ENCODE measurements at places on chromosomes 4 and X.

- no peak for DNase-seq
Measured at GRCh38 chr4:19164334-19164733, 1087.4 kb upstream of the SLIT2 start.

DNA sequence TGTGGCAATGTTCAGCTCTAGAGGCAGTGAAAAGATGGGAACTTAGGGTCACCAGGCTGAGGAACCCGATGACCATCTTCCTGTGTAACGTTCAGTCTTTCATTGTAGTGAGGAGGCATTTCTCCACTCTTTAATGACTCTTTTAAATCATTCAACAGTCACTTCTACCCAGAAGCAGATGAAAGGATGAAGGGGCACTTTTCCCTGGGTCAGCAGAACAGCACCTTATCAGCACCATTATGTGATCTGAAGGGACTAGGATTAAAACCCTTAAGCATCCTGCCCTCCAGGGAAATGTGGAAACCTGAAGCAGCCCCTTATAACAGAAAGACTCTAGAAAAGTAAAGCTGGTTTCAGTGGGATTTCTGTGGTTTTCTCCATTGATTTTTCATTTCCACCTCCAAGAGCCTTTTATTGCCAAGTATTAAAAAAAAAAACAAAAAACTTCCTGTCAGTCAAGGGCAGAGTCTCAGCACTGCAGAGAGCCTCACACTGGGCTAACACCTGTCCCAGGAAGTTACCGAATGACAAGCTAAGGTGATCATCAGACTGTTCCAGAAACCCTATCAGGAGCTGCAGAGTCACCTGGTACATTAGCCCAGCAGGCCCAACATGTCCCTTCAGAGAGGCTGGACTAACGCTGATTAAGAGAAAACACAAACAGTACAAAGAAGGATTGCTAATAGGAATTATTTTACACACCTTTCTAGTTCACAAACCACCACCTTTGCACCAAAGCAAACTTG, 185.9 kb downstream of the SHROOM3 start:
- DNase-seq, result no peak

GRCh38 chrX:133305348-133305747, 87.2 kb upstream of the TFDP3 start:
- no peak for DNase-seq

DNA sequence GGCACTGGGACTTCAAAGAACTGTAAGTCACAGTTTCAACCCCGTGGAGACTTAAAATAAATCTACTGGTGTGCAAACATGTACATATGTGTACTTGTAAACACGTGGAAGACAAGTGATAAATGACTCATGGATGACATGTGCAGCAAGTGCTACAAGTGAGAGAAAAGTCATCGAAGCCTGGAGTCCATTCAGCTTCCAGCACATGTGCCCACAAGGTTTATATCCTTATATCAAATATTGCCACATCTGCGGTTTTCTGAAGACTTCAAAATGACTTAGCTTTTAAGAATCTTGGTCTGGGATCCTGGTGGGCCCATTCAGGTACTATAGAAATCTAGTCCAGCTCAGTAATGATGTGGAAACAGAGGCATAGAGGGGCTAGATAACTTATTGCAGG, 33.0 kb upstream of the TTC29 start:
- DNase-seq, result no peak

DNA sequence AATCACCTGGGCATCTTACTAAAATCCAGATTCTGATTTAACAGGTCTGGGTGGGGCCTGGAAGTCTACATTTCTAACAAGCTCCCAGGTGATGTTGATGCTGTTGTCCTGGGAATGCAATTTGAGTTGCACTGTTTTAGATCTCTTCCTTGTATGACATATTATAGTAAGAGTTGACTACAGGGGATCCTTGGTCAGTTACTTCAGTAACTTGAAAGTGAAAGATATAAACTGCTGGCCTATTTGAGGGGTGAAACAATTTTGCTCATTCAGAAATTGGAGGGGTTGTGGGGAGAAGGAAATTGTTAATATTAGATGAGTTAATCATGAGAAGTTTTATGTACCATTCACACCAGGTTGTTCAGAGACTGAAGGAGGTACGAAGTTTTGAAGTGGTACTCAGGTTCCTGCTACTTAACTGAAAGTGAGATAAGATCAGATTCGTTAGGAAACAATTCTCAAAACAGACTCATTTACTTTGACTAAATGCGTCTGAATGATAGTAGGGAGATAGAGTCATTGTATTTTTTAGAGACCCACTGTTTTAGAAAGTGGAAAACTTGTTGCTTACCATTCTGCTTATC, 12.5 kb downstream of the SH2D1A start:
- no peak for DNase-seq

DNA sequence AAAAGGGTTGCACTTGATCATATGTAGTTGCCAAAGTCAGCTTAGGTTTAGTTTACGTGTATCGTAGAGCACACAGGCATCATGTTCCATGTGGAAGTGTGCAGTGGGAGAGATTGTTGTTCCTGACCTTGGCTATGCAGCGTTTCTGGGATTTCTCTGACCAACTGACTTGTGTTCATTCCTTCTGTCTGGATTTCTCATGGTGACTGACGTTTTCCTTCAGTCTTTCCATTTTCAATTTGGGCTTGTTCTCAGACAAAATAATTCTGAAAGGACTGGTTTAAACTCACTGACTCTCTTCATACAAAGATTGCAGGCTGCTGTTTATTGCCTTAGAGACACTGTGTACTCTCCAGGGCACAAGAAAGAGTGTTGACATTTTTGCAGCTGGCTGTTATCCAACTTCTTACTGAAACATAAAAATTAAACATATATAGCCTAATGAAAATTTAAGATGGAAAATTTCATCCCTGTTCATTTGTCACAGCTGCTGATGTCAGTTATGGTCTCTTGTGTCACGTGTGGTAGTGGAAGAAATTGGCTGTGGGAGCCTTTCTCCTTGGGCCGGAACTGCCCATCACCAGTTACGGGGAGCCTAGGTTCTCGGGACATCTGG, 95.4 kb downstream of the TNIP2 start:
- no peak for DNase-seq

DNA sequence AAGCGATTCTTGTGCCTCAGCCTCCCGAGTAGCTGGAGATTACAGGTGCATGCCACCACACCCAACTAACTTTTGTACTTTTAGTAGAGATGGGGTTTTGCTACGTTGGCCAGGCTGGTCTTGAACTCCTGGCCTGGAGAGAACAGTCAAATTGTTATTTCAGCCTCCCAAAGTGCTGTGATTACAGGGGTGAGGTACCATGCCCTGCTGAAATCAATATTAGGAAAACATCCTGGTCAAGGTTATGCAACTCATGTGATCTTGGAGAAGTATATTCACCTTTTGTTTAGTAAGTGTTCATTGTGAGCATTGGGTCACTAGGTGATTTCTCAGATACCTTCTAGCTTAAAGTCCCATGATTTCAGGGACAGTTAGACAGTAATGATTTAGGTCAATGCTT, 167.8 kb downstream of the AASDH start:
- no peak for DNase-seq

DNA sequence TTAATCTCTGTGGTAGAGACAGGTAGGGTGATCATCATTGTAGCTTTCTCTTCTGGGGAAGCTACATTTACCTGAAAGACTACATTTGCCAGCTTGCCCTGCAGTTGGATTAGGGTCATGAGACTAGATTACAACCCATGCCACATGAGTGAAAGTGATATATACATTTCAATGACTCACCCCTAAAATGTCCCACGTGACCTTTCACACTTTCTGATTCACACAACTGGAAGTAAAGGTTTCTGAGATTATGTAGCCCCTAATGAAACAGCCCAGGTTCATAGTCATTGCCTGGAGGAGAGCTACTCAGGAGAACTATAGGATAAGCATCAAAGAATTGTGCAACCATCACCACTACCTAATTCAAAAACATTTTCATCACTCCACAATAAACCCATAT, 17.8 kb downstream of the PDCL2 start:
- no peak for DNase-seq

DNA sequence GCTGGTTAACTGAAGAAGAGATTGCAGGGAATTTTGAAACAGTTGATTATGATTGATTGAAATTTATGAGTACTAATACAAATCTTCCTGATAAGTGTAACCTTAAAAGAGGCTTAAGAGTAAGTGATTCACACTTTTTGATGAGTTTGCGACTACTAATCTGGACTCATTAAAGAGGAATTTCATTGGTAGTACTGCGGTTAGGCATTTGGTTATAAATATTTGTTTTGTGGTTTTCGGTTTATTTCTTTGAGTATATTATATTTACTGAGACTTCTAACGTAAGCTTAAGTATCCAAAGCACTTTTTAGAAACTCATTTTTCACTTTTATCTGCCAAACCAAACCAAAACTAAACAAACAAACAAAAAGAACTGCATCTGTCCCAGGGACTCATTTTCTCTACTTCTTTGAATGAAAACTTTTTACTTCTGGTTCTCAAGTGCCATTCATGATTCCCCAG, 20.7 kb downstream of the SLIT2 start:
- no peak for DNase-seq

- DNase-seq, result no peak
Measured at GRCh38 chr4:154120690-154121345, 331.9 kb upstream of the SFRP2 start.

DNA sequence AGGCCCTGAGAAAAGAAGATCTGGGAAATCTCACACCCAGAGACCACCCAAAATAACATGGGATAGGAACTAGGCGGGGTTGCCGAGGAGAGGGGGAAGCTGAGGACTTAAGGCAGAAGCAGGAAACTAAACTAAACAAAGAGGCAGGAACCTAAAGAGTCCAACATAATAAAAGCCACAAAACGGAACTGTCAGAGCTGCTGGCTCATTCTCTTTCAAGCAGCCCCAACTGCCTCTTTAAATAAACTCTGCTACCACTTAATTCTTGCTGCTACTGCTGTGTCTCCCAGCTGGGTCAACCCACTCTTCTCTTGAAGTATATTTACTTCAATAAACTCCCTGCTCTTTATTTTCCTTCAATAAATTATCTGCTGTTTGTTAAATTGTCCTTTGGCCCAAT, 44.5 kb downstream of the MAGEB16 start:
- no peak for DNase-seq

DNA sequence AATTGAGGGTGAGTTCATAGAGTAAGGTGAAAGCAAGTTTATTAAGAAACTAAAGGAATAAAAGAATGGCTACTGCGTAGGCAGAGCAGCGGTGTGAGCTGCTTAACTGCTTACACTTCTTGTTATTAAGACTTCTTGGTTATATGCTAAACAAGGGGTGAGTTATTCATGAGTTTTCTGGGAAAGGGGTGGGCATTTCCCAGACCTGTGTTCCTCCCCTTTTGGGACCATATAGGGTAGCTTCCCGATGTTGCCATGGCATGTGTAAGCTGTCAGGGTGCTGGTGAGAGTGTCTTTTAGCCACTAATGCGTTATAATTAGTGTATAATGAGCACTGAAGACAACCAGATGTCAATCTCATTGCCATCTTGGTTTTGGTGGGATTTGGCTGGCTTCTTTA, 126.5 kb downstream of the ARSF start:
- no peak for DNase-seq

GRCh38 chr4:79979785-79980437, 93.1 kb downstream of the ANTXR2 start:
- DNase-seq, result no peak

- DNase-seq, result no peak
Measured at GRCh38 chr4:88101165-88101564, 57.3 kb downstream of the ABCG2 start.

GRCh38 chr4:177728361-177729152, 286.3 kb upstream of the AGA start:
- DNase-seq, result no peak

- DNase-seq, result no peak
Measured at GRCh38 chr4:168384437-168385141, 66.0 kb upstream of the DDX60 start.

DNA sequence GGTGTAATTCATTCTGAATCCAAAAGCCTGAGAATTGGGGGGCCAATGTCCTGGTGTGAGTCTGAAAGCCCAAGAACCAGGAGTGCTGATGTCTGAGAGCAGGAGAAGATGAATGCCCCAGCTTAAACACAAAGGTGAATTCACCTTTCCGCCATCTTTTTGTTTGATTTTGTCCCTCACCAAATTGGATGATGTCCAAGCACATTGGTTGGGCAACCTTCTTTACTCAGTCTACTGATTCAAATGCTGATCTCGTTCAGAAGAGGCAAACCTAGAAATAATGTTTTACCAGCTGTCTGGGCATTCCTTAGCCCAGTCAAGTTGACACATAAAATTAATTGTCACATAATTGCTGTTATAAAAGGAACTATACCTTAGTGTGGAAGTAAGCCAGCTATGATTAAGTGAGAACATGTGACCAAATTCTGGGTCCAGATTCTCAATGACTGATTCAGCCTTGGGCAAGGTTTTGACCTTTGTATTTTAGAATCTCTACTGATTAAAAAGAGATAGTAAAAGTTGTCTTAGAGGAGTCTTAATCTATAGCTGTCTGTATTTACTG, 34.5 kb upstream of the SLC4A4 start:
- DNase-seq, result no peak

DNA sequence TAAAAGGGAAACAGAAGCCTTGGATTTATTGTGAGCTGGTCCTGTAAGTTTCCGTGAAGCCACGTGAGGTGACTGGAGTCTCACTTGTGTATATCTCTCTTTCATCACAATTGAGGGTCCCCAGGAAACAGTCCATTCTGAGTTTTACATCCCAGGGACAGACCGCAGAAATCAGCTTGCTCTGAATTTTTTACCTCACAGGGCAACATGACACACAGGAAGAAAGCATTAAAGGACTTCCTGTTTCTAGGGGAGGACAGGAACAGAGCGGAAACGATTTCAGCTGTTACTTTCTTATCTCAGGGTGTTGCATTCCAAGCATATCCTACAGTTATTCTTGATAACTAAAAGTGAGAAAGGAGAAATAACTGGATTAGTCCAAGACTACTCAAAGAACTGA, 553.5 kb downstream of the TRAM1L1 start:
- no peak for DNase-seq

GRCh38 chrX:131862321-131862720, 160.8 kb upstream of the STK26 start:
- no peak for DNase-seq

GRCh38 chrX:121260596-121261240, 213.3 kb downstream of the GLUD2 start:
- DNase-seq, result no peak

DNA sequence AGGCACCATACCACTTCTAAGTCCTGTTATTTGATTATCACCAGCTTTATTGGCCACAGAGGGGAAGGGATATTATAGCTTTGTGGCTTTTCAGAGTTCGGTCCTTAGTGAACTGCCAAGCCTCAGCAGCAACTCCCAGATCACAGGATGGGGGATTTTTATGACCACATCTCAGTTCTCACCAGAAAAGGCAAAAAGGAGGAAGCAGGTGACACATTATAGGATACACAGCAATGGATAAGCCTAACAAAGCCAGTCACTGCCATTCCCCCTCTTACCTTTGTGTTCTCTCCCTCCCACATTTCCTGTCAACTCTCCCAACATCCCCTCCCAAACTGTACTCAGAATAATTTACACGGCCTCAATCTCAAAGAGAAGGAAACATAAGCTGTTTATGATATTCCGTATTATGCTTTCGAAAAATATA, 142.8 kb downstream of the MGST2 start:
- DNase-seq, result no peak

Data from esophagus squamous epithelium (tissue), 5 donors.